ENCODE measurements at places on chromosomes 11 and 22.

DNA sequence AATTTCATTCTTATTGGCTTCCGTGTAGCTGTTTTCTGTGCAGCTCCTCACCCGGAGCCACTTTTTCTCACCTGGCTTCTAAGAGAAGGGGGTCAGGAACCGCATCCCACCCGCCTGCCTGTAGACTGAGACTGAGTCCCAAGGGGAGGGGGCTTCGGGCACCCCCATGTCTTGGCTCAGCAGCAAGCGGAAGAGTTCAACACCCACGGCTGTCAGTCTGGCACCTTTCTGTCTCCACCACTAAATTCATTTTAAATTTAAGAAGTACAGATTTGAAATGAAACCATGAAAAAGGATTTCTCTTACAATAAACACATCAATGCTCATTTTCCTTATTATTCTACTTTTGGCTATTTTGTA, 66.7 kb downstream of the EFCAB6 start:
- no peak for DNase-seq

DNA sequence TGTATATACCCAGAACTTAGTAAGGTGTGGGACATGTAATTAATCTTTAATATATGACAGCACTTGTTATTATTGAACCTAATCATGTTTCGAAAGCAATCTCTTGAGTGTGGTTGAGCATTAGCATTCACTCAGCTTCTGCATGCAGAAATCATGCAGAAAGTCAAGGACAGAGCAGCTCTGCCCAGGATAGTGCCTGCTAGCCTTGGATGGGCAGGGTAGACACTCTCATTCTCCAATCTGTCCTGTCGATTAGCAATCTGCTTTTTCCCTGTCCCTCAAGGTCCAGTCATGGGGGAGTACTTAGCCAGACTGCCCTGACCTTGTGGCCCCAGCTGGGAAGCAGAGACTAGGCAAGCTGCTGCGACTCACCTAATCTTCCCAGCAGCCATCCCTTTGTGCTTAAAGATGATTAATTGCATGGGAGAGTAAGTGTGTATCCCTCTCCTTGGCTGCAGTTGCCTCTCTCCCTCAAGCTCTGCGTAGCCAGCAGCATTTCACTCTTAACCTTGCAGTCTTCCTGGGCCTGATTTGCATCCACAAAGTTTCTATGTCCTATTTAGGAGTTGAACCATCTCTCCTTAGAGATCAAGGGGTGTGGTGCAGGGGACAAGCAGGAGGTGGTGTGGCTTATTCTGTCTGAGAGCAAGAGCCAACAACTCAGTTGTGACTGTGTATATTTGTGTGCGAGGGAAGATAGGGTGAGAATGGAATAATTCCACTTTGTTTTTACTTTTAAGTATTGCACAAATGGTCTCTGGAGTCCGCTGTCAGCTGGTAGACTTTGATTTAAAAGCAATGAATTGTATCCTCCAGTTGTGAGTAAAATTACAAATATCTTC, 101.4 kb downstream of the FDX1 start:
- DNase-seq = no peak

DNA sequence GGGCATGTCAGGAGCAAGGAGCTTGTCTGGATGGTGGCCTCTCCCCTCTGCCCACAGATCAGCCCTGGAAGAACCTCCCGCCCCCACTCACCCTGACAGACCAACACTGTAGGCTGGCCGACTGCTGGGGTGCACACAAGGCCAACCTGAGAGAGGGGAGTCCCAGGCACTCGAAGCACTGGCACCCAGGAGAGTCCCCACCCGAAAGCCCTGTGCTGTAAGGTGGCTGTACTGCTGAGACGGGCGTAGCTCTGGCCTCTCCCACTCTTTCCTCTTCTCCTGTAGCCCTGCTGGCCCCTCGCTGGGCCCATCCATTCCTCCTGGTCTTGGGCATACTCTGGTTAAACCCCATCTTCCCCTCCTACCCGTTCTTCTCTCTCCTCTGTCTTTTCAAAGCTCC, 39.7 kb downstream of the MYO7A start:
- no peak for DNase-seq

DNA sequence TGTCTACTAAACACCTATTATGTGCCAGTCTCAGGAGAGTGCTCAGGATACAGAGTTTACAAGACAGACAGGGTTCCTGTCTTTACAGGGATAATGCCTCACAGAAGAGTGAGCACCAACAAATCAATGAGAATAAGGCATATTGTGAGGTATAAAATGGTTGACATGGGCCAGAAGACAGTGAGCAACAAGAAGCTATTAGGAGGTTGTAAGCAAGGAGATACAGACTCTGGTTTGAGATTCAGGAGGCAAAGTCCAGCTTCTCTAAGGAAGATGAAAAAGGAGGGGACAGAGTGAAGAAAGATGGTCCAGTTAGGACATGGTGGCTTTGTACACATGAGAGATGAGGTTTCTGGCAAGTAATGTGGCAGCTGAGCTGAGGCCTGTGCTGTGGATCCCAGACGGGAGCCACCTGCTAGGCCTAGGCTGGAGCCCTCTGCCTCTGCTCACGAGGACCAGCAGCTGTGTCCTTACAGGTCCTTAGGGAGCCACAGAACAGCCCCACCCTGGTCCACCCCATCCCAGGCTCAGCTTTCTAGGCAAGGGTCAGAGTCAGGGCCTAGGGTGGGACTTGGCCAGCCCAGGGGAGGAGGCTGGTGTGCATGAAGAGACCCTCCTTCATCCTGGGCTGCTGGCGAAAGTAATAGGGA, 110.5 kb downstream of the ZNF280B start:
- DNase-seq = no peak

Data from stimulated activated CD8-positive, alpha-beta memory T cell treated with anti-CD3 and anti-CD28 coated beads, Interleukin-2, amount 100 ng/mL, for 1 hour (primary cell).